Epithelial cell of esophagus (primary cell): ENCODE measurements at places on chromosomes 6 and 20.

DNA sequence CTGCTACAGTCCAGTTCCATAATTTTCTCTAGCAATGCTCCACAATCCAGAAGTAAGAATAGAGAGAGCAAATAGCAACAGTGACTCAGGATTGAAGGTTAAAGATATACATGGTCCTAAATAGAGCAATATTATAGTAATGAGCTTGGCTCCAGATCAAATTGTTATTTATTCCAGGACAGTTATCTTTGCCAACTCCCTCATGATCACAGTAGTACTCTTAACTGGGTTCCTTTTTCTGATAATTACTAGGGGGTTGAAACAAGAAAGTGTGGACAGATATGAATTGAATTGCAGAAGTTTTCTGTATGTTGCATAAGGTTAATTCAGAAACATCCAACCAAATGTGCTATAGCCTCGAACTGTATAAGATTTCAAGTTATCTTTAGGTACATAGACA lies 11.9 kb downstream of the FAM184A start:
- no peak for DNase-seq

GRCh38 chr20:36471885-36472636 lies 69.3 kb upstream of the MYL9 start:
- DNase-seq: no peak

DNA sequence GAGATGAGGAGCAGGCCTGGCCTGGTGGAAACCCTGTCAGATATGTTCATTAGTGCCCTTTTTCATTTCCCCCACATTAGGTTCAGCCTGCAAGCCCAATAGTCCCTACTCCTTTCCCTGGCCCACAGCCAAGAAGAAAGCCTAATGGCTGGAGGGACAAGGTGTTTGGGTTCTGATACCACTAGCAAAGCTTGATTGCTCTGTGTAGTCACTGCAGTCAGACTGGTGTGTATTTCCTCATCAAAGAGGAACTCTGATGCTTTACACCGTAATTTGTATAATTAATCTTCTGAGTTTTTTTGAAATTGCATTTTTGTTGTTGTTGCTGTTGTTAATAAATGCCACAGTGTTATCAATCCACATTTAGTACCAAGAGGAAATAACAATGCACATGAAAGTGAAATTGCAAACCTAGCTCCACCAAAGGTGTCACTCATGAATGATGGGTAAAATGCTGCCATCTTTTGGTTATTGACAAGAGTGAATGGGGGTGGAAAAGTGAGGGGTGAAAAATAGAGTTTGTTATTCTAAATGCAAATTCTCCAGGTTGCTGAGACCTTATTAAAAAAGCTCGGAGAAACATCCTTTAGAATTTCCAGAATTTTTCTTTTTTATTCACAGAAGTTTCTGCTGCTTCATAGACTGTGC lies 320.2 kb upstream of the POU3F2 start:
- DNase-seq: no peak

DNA sequence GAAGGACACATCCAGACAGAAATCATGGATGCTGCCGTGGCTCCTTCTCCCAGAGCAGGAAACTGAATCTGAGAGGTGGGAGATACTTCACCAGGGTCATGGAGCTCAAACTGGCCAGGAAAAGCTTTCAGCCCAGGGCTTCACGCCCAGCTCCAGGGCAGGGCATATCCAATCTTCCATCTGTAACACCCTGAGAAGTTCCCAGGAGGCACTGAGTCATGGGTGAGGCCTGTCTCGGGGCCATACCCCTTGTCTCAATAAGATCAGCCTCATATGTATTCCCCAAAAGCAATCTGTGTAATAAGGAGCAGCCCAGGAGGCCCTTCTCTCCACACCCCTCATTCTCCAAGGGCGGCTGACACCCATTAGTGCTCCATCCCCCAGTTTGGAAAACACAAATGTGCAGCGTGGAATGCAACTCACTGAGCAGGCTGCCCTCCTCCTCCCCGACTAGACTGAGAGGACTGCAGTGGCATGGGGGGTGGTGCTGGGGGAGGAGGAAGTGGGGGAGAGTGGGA lies 439.3 kb upstream of the SULF2 start:
- DNase-seq: no peak

- no peak for DNase-seq
These were observed 65.9 kb upstream of the OGFRL1 start for GRCh38 chr6:71222671-71223070.

- DNase-seq: peak; percentile 59
These were observed 70.9 kb downstream of the GCLC start for GRCh38 chr6:53474010-53474409.

DNA sequence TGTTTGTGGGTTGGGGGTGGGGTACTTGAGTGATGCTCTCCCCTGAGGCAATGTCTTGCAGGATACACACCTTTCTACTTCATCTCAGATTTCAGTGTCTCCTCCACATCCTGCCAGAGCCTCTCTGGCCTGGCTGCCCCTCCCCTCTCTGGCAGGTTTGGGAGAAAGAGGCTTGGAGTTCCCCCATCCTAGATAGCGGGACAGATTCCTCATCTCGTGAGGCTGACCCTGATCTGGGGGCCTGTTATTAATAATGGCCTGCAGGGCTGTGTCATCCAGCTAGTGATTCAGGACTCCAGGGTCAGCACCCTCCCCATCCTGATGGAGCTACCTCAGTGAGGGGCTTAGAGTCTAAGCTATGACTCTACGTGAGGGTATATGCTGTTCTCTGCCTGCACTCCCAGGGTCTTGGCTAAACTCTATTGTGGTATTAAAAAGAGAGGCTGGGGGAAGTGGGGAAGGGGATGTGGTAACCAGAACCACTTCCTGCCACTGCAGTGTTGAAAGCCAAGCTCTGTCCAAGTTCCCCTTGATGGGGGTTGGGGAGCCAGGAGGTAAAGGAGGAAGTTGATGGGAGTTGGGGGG lies 3.7 kb upstream of the MMP9 start:
- DNase-seq: peak; percentile 85

DNA sequence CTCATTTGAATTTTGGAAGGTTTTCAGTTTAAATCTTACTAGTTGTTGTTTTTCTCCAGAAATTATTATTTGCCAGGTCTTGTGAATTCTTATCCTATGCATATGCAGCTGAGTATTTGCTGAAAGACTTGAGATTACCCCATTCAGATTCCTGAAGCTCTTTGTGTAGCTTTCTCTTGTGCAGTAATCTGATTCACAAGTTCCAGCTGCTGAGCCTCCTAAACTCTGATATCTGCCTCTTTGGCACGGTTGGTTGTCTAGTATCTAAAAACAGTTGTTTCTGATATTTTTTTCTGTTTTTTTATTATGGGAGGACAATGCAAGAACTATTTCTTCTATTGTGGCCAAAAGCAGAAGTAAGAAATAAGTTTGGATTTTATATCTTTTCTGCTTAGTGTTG lies 863.9 kb upstream of the MANEA start:
- DNase-seq: no peak

GRCh38 chr20:11791316-11791715 lies 126.4 kb upstream of the BTBD3 start:
- no peak for DNase-seq

- no peak for DNase-seq
These were observed 164.8 kb upstream of the SGK1 start for GRCh38 chr6:134482593-134483270.

DNA sequence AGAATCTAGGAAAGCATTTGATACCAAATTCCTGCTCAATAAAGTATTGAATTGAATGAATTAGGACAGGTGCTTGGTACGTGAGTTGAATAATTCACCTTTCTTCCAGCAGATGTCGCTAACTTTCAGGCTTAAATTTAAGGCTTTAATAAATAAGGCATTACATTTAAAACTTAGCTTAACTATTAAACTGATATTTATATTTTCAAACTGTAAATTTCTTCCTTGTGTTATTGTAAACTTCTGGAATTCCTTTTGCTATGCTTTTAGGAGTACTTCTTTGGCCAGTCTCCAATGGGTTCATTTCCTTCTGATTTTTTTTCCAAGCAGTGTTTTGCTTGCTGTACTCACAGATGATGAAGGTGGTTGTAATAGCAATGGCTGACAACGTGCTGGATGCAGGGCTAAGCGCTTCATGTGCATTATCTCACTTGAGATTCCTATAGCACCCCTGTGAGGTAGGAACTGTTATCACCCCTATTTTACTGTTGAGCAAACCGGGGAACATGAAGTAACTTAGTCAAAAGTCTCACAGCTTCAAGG lies 71.3 kb upstream of the SLC2A12 start:
- DNase-seq: peak; percentile 89
